NCI-H460 (cell line): ENCODE measurements at places on chromosomes 7 and 10.

- DNase-seq = peak; percentile 97
These were observed 226.4 kb upstream of the KLF14 start for GRCh38 chr7:130960208-130960988.

- DNase-seq = no peak
These were observed 22.2 kb downstream of the PLA2G12B start for GRCh38 chr10:72932259-72933015.

- no peak for DNase-seq
These were observed 21.3 kb upstream of the HERPUD2 start for GRCh38 chr7:35716038-35716803.

DNA sequence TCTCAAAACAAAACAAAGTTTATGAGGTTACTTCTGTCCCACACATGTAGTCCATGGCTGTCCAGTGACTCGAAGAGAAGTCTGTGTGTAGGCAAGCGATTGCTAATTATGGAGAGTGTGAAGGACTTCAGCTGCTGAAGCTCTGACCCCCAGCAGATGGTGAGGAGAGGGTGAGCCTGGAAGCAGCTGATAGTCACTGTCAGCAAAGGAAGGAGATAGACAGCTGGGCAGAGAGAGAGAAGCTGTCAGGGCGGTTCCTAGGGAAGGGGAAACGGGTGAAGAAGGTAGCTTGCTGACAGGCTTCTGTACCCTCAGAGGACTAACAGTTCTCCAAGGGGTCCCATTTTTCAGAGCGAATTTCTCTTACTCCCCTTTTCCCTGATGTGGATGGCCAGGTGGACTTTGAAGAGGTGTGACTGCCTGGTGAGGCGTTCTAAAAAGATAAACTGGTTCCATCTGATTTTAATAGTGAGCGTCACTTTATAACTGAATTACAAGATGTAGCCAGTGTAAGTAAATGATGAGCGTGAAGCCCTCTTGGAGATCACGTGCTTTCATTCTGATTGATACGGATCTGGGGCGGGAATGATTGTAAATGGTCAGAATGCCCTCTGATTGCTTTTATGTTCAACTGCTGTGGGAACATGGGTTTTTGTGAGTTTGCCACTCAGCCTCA, 12.1 kb downstream of the ZSCAN21 start:
- no peak for DNase-seq

DNA sequence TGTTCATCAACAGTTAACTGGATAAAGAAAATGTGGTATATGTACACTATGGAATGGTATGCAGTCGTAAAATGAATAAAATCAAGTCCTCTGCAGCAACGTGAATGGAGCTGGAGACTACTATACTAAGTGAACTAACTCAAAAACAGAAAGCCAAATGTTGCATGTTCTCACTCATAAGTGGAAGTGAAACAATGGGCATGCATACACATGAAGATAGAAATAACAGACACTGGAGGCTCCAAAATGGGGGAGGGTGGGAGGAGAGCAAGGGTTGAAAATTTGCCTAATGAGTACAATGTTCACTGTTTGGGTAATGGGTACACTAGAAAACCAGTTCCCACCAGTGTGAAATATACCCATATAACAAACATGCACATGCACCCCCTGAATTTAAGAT, 179.5 kb downstream of the ZWINT start:
- DNase-seq = no peak

DNA sequence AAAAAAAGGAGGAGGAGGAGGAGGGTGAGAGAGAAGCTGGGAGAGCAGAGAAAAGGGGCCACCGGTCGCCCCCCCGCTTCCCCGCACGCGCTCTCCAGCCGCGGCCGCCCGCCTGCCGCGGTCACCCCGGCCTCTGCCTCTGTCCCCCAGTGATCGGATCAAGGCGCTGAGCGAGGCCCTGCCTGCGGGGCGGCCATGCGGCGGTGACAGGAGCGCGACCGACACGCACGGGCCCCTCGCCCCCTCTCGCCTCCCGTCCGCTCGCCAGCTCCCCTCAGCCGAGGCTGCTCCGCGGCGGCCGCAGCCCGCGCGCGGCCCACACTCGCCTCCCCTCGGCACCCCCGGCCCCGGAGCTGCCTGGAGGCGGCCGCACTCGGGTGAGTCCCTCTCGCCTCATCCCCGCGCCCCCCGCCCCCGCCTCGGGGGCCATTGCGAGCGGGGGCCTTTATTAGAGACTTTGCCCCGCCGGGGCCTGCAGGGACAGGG, at the start of gene GTF2I:
TSS of gene GTF2I (plus strand) at position 27 of the 486 bp plus-strand sequence. CDS start 31,411 bp downstream, outside the sequence.
- DNase-seq = no peak

DNA sequence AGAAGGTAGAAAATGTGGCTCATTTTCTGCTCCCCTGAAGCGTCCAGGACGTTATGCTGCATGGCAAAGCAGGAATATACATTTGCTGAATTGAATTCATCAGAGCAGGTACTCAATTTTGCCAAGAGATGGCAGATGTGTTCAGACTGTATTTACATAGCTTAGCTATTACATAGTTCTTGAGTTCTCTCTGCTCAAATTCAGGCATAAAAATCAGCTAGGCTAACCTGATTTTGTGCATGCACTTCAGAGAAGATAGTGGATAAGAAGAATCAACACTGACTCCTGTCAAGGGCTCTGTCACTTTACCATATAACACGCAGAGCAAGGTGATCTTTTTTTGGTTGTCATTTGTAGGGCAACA, 209.2 kb upstream of the FAM3C start:
- DNase-seq = no peak

DNA sequence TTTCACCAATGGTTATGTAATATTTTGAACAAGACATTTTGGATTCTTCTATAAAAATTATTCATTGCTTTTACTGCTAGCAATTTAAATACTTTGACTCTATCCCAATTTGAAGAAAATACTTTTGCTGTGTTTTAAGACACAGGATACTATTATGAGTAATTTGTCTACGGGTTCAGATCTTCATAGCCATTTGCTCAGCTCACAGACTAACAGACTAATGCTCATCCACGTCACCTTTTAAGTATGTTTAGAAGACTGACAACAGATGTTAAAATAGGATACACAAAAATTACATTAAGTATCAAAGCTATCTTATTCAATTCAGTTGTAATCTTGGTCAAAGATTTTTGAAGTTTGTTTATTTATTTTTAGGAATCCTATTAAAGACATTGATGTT, 251.3 kb upstream of the CHRM2 start:
- no peak for DNase-seq
